Spinal cord (tissue), 10 donors: ENCODE measurements at places on chromosomes 7 and 10. TPM values are rescaled to one million over a fixed set of nuclear protein-coding genes. Genes with fewer than 3 reads are reported as not detected.

DNA sequence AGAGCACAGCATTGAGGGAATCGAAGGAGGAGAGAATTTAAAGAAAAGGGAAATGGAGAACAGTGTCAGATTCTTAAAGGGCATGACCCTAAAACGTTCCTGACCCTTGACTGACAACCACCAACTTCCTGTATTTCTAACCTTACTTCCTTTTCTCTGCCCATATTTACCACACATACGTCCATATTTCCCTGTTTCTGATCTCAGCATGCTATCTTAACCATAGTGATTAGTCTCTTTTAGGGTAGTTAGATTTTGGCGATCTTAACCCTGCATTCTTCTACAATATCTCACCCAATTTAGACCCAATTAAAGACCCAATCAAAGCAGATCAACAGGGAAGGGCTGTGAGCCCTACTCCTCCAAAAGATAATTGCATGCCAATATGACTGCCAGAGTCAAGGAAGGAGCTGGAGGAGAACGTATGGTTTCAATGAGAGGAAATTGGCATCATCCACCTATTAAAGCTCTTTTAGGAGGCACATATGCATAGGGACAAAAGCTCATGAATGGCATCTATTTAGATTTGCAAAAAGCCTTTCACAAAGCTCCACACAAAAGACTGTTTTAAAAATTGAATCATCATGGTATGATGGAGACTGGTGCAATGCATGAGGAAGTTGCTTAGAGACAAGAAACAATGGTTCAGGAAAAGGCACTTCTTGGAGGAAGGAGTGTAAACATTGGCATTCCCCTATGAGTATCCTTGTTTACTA, 49.0 kb upstream of the ARHGAP12 start:
- no peak overlapping the region for H3K4me3 ChIP-seq
- H3K27me3 ChIP-seq: no peaks in the 10 kb centered on the region
- H3K27ac ChIP-seq: no peak overlapping the region
- H3K36me3 ChIP-seq: no peaks in the 10 kb centered on the region
- no peak for DNase-seq

DNA sequence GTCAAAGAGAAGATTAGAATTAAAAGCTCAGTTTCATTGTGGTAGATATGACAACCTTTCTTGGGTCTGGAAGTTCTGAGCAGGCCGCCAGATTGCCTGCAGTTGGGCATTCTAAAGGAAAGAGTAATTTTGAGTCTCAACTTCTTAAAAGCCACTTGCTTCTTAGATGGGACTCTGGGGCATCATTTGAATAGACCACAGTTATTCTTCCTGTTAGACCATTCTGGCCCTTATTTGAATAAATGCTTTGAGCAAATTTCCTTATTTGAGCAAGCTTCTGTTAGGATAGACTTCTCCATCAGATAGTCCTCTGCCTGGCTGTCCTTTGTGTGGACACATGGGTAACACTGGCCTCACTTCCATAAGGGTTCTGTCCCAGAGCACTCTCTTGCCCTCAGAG, 40.2 kb downstream of the SND1 start:
- H3K36me3 ChIP-seq: peaks cover 3% of the 10 kb centered on the region
- H3K27me3 ChIP-seq: no peaks in the 10 kb centered on the region

SUN3 gene
- 0.40 TPM for total RNA-seq

GRCh38 chr7:46852795-46853194, 729.1 kb downstream of the TNS3 start:
- H3K27ac ChIP-seq: no peak overlapping the region
- H3K4me3 ChIP-seq: no peak overlapping the region
- no peaks in the 10 kb centered on the region for H3K36me3 ChIP-seq
- DNase-seq: no peak

DNA sequence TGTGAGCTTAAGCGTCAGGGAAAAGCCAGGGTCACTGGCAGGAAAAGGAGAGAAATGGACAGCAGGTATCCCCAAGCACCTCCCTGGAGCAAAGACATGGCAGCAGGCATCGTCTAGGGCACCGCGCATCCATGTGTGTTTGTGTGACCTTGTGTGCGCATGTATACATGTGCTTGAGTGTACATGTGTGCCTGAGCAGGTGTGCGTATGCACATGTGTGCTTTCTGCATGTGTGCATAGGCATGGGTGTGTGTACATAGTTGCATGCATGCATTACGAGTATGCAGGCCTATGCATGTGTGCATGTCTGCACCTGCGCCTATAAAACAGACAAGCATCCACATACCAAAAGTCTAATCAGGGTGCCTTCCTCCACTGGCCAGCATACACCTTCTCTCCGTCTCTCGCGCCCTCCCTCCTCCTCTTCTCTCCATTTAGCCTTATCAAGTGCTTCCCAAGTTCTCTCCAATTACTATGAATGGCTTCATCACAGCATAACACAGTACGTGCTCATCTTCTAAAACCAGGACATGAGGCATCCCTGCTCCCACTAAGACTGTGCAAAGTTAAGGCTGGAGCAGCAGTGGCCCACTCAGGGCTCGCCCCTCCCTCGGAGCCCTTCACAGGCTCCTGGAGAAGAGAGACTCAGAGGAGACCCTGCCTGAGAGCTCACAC, 30.6 kb downstream of the RASGEF1A start:
- no peaks in the 10 kb centered on the region for H3K36me3 ChIP-seq
- H3K27ac ChIP-seq: no peak overlapping the region
- DNase-seq: no peak
- H3K27me3 ChIP-seq: peaks cover 12% of the 10 kb centered on the region

CPXM2 gene
- 29.3 TPM for total RNA-seq

CCDC136 gene
- total RNA-seq: 53.9 TPM

DNA sequence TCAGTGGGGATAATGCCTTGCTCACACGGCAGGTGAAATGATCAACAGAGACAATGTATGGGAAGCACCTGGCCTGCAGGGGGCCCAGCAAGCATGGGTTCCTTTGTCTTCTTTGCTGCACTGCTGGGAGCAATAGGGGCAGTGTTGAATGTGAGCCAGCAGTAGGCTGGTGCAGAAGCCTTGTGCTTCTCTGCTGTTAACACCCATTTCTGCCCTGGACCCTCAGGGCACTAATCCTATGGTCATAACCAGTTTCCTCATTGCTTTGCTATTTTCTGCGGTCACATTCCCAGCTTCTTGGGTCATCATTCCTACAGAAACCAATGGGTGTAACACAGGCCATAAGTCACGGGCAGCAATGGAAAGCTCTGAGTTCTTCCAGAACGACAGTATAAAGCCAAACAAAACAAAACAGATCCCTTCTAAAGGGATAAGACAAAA, 10.9 kb upstream of the LGI1 start:
- H3K4me3 ChIP-seq: no peak overlapping the region
- H3K27me3 ChIP-seq: no peaks in the 10 kb centered on the region
- peaks cover 13% of the 10 kb centered on the region for H3K4me1 ChIP-seq
- DNase-seq: no peak
- no peaks in the 10 kb centered on the region for H3K36me3 ChIP-seq

- H3K27ac ChIP-seq: no peak overlapping the region
- H3K4me1 ChIP-seq: peaks cover 35% of the 10 kb centered on the region
- H3K4me3 ChIP-seq: no peak overlapping the region
- DNase-seq: no peak
Observed at GRCh38 chr7:494259-494687, 25.4 kb downstream of the PDGFA start.

GRCh38 chr10:118940386-118940785, 89.1 kb upstream of the NANOS1 start:
- no peaks in the 10 kb centered on the region for H3K27me3 ChIP-seq
- no peak overlapping the region for H3K27ac ChIP-seq
- no peaks in the 10 kb centered on the region for H3K4me1 ChIP-seq
- no peak overlapping the region for H3K4me3 ChIP-seq
- no peaks in the 10 kb centered on the region for H3K36me3 ChIP-seq
- DNase-seq: no peak

PTPRN2 gene
- total RNA-seq: 18.1 TPM

CD36 gene
- 78.1 TPM for total RNA-seq

DNA sequence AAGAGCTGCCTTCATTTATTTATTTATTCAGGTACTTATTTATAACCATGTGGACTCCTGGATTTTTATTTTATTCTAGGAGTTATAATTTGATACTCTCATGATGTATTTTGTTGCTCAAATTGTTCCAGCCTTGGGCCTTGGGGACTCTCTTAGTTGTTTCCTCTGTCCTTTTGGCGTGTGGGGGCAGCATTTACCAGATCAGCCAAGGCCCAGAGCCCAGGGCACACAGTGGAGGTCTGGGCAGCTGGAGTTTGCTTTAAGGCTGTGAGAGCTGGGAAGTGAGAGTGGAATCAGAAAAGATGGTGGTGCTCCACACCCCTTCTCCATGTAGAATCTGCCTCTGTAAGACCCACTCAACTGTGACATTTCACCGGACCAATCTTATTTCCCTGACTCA, 398.9 kb downstream of the RPS24 start:
- DNase-seq: no peak
- no peak overlapping the region for H3K4me3 ChIP-seq
- H3K4me1 ChIP-seq: peaks cover 45% of the 10 kb centered on the region
- H3K36me3 ChIP-seq: no peaks in the 10 kb centered on the region
- no peak overlapping the region for H3K27ac ChIP-seq
- no peaks in the 10 kb centered on the region for H3K27me3 ChIP-seq

GRCh38 chr7:50644114-50644513, 78.9 kb upstream of the DDC start:
- H3K4me3 ChIP-seq: no peak overlapping the region
- no peak overlapping the region for H3K27ac ChIP-seq
- no peaks in the 10 kb centered on the region for H3K27me3 ChIP-seq
- peaks cover 7% of the 10 kb centered on the region for H3K4me1 ChIP-seq
- DNase-seq: no peak

DNA sequence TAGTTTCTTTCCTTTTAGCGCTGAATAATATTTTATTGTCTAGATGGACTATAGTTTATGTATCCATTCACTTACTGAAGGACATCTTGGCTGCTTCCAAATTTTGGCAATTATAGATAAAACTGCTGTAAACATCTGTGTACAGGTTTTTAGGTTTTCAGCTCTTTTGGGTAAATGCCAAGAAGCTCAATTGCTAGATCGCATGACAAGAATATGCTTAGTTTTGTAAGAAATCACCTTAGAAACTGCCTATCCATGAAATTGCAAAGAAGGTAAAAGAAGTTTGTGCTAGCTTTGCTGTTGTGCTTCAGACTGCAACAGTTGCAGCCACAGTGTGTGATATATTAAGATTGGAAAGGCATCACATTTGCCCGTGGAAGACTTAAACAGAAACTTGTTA, 103.2 kb upstream of the TNS3 start:
- DNase-seq: peak; percentile 44
- H3K27me3 ChIP-seq: no peaks in the 10 kb centered on the region
- no peak overlapping the region for H3K4me3 ChIP-seq

TMEM130 gene
- total RNA-seq: 36.3 TPM

NEUROG3 gene
- not detected for total RNA-seq

DNA sequence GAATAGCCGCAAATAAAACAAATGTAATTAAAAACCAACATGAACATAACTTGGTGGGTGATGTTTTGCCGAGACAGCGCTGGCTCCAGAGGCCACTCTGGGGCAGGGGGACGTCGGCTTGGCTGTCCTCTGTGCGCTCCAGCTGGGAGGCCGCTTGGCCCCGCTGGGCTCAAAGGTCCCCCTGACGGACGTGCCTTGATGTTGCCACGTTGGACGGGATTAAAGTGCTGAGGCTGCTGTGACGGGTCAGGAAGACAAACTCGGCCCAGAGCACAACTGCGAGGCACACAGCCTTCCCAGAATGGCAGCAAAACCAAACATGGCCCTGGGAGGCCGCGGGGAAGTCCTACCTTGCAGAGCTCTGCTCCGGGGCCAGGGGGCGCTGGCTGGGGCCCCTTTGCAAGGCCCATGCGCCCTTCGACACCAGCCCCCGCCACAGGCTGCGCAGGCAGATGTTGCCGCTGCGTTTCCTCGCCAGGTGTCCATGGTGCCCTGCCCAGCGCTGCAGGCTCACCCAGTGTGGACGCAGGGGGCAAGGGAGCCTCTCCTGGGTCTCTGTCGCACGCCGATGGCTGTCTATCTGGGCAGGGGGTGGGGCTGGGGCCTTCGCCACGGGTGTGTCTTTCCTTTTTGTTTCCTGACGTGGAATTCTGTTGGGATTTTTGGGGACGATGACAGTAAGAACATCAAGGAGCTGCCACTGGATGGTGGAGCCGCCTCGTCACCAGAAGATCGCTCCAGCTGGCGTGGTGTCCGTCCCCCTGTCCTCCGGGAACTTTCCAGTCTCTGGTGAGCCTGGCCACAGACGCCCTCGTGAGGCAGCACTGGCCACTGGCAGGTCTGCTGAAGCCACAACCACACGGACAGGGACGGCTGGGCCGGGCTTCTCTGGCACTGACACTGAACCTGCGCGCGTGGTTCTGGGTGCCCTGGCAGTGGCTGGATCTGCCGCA, 99.6 kb upstream of the DIP2C start:
- H3K4me1 ChIP-seq: peaks cover 34% of the 10 kb centered on the region
- H3K36me3 ChIP-seq: peaks cover 9% of the 10 kb centered on the region
- no peak overlapping the region for H3K27ac ChIP-seq
- H3K4me3 ChIP-seq: peak overlapping the region; percentile 34

DNA sequence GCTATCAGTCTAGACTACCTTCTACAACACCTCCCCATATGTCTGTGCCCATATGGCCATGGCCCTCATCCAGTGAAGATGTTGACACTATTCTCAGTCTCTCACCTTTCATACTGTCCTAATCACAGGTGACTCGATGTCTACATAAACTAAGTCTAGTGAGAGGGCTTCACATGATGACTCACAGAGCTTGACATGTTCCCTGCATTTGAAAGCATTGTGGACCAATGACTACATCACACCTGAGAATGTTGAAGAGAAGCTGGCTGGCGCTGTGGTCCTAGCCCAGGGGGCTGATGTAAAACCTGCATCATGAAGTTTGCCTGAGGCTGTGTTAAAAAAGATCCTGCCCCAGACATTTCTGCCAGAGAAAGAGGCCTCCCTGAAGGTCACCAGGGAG, 167.2 kb downstream of the NPSR1 start:
- H3K4me3 ChIP-seq: no peak overlapping the region
- H3K27ac ChIP-seq: no peak overlapping the region
- H3K27me3 ChIP-seq: no peaks in the 10 kb centered on the region
- no peaks in the 10 kb centered on the region for H3K36me3 ChIP-seq
- H3K4me1 ChIP-seq: no peaks in the 10 kb centered on the region

DNA sequence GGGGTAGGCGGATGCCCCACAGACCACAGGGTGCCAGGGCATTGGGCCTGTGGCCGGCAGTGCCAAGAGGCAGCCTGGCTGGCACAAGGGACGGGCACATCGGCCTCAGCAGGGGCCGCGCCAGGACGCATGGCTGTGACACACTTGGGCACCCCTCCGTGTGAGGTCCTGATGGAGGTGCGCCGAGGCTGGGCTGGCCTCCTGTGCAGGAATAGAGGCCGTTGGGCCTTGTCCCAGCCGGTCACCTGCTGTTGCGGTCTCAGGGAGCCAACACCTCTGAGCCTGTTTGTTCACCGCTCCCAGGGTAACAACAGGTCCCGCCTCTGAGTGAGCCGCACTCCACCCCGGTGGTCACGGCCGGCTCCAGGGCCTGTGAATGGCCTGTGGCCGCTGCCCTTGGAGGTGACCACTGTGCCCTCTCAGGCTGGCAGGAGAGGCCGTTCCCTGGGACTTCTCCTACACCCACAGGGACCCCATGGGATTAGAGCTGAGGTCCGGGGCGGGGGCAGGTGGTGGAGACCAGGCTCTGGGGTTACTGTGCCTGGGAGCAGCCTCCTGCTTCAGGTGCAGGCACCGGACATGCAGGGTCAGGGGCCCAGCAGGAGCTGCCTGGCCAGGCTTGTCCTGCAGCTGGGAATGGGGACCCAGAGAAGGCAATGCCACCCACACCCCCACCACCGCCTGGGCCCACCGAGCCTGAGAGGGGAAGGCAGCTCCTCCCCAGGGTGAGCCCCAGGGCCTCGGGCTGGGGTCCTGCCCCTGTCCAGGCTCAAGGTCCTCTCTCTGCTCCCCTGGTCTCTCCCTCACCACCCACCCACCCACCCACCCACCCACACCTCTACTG, 12.0 kb downstream of the PWWP2B start:
- H3K4me1 ChIP-seq: peaks cover 58% of the 10 kb centered on the region
- no peaks in the 10 kb centered on the region for H3K27me3 ChIP-seq
- H3K4me3 ChIP-seq: no peak overlapping the region
- H3K36me3 ChIP-seq: peaks cover 87% of the 10 kb centered on the region
- no peak for DNase-seq

LLCFC1 gene
- total RNA-seq: not detected
